ENCODE measurements at places on chromosomes 11 and 22. TPM values are rescaled to one million over a fixed set of nuclear protein-coding genes. Genes with fewer than 3 reads are reported as not detected.

ABTB2 gene
- 2.2 TPM for total RNA-seq

PATE2 gene
- not detected for total RNA-seq

MIAT gene
- 80.9 TPM for total RNA-seq

ABCC8 gene
- not detected for total RNA-seq

APOA4 gene
- total RNA-seq, result not detected

Measured in CD8-positive, alpha-beta T cell (primary cell).